ENCODE measurements at places on chromosomes 6 and 20.

DNA sequence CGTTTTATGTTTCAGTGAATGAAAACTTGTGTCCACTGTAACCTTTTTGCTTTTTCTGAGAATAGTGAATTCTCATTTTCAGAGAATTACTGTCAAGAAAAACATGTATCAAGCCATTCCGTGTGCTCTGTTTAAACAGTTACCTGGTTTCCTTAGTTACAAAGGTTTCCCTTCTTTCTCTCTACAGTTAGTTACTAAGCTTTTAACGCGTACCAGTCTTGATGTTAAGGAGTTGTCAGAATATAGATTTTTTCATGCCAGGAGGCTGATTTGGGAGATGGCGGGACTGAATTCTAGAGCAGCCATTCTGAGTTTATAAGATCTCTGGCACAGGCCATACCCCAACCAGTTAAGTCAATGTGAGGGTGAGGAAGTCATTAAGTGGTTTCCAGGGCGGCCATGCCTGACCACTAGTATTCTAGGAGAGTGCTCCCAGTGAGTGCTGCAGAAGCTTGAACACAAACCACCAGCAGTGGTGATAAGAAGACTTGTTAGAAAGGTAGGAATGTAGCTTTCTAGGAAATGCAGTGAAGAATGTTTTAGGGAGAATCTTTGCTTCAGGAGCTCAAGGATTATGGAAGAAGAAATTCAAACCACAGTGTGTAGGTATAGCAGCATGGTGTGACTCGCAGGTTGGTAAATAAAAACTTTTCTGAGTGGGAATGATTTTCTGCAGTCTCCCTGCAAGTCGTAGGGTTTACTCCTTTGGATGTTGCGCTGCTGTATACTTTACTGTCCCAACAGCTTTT lies 112.9 kb downstream of the JARID2 start:
- no peak for DNase-seq

GRCh38 chr20:5688431-5688972 lies 61.7 kb upstream of the SHLD1 start:
- no peak for DNase-seq

DNA sequence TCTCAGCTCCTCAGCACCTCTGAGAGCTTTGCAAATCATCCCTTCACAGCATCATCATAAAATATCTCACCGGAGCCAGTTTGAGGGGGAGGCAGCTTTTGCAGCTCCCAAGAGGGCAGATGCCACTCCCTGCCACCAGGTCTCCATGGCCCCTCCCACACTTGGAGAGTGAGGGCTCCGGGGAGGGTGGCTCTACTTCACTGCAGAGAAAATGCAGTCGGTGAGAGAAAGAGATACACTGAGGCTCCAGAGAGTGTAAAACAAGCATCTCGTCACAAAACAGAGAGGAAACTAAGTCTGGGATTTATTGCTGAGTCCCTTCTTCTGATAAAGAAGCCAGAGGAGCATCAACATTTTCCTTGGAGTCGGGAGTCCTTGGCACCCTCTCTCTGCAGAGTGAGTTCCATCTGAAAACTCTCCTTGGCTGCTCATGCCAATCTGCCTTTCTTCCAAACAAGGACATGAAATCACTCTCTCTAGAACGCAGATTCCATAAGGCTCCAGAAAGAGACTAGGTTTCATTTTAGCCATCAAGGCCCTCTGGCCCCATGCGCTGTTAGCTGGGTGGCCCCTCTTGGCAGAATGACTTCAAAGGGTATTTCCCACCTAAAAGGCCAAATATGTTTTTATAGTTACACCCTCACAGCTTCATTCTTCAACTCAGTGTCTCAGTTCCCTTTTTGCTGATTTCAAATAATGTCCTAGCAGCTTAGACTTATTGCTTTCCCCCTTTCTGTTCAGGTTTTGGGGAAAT lies 70.6 kb upstream of the F13A1 start:
- no peak for DNase-seq

DNA sequence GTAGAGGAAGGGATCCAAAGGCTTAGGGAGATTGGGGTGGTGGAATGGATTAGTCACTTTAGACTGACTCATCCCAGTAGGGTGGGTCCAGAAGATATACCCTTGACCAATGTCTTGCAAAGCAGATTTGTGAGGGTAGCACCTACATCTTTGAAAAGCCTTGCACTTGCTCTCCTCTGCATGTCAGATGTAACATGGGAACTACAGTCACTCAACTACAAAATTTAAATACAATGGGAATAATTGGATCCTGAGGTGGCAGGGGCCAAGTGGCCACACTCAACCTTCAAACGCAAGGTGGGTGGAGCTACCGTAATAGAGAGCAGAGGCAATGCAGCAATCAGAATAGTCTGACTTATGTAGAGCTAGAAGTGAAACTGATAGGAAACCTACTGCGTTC lies 71.2 kb downstream of the ME1 start:
- DNase-seq: no peak

GRCh38 chr20:20780127-20780824 lies 67.8 kb upstream of the RALGAPA2 start:
- DNase-seq: no peak

GRCh38 chr20:63080411-63080810 lies 73.6 kb upstream of the BHLHE23 start:
- DNase-seq: no peak

DNA sequence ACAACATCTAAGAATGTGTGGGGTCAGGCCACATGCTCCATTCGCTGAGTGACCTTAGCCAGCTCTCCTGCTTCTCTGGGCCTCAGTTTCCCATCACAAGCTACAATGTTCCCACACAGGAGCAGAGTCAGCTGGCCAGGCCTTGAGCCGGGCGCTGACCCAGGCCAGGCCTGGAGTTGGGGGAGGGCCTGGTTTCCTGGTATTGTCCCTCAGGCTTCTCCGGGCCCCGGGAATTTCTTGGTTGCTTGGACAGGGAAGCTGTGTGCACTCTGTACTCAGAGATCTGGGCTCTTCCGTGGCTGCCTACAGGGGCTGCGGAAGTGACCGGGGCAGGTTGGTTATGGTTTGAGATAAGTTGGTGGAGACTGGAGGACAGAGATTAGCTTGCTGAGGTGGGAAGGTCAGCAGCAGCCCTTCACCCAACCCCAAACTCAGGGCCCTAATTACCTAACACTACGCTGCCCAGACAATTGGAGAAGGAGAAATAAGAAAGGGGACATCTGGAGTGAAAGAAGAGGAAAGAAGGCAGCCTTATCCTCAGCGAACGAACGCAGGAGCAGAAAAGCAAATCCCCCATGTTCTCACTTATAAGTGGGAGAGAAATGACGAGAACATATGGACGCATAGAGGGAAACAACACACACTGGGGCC lies 6.2 kb downstream of the TGM2 start:
- no peak for DNase-seq

DNA sequence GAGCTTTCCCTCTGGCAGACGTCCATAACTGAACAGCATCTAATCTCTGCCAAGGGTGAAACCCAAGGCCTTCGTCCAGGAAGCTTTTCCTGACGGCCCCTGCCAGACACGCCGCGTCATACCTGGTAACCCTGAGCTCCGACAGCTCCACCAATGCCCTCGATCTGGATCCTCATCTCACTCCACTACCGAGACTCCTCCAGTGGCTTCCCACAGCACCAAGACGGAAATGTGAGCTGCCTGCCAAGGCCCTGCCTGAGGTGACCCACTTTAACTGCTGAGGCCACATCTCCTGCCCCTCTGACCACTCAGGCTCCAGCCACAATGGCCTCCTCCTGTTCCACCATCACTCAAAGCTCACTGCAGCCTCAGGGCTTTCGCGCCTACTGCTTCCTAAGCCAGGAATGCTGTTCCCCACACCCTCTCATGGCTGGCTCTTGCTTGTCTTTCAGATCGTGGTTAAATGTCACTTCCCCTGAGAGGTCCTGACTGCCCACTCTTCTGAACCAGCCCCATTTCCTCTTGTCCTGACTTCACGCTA lies 143.2 kb downstream of the PREX1 start:
- DNase-seq: no peak

Measured in HCT116 (cell line).